CD4-positive, alpha-beta T cell treated with Interleukin-6 for 4 hours (primary cell): ENCODE measurements at places on chromosomes 1 and 21.
A peak's percentile ranks its signal among the peaks of the same experiment; 100 is the strongest.

DNA sequence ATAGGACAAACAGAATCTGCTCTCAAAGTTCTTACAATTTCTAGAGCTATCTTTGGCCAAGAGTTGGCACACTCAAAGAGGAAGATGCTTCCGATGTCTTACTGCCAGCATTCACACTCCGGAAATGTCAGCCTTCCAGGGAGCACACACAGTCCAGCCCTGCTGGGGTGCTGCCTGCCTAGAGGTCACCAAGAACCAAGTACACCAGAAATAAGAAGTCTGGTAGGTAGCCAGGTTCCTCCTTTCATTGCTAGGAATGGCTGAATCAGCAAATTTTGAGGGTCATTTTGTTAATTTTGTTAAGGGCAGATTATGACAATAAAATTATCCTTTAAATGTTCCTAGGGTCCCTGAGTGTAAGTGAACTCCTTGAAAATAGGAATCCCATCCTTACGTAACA is 77.5 kb downstream of the PLPP3 start:
- DNase-seq: no peak

DNA sequence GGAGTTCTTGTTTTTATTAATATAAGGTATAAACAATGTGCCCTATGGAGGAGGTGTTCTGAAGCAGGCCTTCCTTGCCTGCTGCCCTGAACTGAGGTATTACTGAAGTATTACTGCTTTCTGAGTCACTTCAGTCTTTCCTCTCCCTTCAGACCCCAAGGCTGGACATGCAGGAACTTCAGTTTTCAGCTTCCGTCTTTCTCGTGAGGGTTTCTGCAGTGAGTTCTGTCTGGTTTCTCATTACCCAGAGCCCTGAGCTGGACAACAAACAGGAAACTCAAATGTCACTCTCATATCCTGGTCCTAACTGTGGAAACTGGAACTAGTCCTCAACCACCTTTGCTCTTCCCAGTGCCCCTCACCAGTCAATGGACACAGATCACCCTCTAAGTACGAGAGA is 46.8 kb downstream of the ELAVL4 start:
- no peak for DNase-seq

DNA sequence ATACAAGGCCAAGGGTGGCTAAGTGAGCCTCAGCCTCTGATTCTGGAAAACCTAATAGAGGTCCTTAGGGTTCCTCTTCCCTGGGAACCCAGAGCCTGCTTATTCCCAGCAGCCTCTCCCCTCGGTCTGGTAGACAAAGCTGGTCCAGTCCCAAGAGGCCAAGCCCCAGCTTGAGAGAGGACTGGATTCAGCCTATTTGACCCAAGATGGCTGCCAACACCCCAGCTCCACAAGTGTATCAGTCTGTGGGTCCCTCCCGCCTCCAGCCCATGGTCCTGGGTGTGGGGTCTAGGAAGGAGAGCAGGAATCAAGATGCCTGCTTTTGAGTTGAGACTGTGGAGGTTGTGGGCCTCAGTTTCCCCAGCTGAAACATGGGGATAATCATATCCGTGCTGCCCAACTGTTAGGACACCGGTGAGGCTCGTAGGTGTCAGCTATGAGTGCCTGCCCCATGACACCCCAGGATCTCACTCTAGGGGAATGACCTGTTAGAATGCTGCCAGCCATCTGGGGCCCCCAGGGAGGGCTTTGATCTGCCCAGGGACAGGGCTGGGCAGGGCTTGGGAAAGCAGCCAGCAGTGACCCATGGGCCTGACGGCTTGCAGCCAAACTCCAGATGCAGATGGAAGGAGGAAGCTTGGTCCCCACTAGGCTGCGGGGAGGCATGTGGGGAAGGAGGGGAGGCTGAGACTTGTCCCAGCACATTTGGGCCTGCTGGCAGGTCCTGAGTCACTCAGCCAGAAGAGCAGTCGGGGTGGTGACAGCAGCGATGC is 45.4 kb downstream of the NUAK2 start:
- DNase-seq: no peak

DNA sequence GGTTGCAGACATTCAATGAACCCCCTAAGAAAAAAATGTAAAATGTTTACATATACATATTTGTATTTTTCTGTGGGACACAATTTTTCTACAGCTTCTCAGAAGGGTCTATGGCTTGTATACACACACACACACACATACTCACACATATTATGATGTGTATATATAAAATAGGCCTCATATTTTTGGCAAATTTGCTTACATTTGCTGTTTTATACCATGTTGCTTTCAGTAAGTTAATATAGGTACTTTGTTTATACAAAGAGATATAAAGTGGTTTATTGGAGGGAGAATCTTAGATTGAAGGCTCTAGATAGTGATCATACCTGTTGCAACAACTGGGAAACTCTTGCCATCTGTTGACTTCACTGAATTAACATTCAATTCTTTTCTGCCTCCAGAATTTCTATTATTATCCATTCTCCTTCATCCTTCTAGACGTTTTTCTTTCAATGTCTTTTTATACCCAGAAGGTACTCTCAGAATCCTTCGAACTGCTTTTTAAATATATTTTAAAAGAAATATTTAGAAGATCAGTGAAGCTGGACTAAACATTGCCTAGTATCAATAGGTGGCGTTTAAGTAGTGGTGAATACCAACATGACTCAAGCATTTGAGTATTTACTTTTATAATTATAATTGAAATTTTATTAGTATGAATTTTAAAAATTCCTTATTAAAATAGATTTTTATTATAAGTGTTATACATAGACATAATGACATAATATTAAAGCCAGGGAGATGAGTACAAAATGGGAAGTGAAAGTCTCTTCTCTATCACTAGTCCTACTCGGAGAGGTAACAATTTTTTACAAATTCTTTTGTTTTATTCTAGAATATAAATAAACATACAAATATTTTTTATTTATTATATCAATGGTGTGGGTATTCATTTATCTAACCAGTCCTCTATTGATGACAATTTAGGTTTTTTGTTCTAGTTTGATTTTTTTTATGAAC is 10.2 kb downstream of the CD55 start:
- DNase-seq: no peak

DNA sequence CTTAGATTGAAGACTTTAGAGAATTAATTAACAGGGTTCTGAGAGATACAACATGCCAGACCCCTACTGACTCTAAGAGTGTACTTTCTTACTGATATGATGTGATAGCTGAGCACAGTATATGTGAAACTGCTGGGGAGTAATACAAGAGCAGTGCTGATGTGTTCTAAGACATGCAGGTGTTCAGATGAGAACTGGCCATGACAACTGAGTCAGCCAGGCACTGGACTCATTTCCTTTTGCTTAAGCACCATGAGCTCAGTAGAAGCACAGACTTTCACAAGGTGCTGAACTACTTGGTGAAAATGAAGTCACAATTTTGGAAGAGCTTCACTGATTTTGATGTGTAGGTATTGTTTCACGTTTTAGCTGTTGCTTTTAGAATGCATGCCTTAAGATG is 15.9 kb upstream of the POGZ start:
- no peak for DNase-seq

DNA sequence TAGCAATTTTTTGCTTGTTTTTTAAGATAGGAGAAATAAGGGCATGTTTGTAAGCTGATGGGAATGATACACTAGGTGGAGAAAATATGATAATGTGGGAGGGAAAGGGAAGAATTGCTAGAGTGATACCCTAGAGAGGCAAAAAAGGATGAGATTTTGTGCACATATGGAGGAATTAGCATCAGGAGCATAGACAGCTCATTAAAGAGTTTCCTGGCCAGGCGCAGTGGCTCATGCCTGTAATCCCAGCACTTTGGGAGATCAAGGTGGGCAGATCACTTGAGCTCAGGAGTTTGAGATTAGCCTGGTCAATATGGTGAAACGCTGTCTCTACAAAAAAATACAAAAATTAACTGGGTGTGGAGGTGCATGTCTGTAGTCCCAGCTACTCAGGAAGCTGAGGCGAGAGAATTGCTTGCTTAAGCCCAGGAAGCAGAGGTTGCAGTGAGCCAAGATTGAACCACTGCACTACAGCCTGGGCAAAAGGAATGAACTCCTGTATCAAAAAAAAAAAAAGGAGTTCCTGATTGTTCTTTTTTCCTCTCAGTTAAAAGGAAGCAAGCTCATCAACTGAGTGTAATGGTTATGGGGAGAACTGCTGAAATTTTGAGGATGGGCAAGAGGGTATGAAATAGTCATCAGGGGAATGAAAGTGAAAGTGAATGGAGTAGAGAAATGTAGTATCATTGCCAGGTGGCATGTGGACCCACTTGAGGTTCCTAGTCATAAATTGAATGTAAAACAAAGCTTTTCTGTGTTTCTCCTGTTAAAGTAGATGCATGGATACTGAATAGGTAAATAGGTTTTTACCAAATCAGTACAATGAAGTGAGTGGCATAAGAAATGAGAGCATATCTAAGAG is 35.5 kb downstream of the SH3GLB1 start:
- peak; percentile 17 for DNase-seq

GRCh38 chr1:101437800-101438199 is 201.0 kb downstream of the S1PR1 start:
- DNase-seq: no peak

- no peak for DNase-seq
These were observed 31.8 kb downstream of the NTNG1 start for GRCh38 chr1:107172450-107173170.

GRCh38 chr1:174958396-174958795 is 41.4 kb upstream of the CACYBP start:
- no peak for DNase-seq

DNA sequence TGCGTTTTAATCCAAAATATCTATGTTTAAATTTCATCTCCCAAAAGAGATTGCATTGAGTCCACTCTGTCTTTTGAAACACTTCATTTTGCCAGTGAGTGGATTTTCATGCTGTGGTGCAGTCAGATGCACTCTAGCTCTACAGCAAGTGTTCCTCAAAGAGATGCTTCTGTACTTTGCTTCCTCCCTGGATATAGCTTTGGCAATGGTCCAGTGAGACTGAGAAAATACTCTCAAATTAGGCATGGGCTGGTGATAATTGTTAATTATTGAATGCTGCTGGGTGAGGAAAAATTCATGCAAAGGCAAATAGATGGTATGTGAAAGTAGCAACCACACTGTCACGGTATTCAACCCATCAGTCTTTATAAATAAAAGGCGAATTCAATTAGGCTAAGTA is 396.9 kb downstream of the ADGRL2 start:
- DNase-seq: no peak

GRCh38 chr1:221016751-221017150 is 137.5 kb downstream of the HLX start:
- no peak for DNase-seq

DNA sequence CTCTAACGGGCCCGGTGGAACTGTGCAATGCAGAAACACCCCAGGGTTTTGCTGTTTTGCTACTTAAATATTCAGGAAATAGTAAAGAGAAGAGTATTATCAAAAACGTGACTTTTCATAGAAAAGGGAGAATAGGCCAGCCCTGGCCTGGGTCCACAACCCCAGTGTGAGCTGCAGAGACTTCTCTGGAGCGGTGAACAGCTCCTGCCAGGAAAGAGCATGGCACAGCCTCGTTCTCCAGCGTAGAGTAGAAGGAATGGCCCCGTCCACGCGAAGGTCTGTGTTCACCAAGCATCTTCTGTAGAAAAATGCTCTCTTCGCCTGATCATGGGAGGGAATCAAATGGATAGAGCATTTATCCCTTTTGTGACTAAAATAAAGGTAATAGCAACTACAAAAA is 51.4 kb downstream of the PDE9A start:
- DNase-seq: no peak

DNA sequence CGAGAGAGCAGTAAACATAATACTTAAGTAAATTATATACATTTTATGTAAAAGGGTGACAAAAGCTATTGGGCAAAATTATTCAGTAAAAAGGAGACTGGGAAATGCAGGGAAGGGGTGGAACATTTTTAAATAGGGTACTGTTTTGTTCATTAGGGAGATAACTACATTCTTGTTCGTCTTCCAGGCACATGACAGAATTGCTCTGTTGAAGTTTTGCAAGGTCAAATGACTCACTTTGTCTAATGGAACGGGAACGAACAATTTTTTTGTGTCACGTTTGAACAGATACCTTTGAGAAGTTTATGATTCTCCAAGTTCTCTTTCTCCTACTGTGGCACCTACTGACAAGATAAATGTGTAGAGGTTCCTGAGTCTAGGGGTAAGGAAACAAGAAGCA is 382.3 kb upstream of the ZRANB2 start:
- no peak for DNase-seq

- DNase-seq: no peak
These were observed 25.6 kb upstream of the KCNE2 start for GRCh38 chr21:34338226-34338625.

GRCh38 chr1:2972879-2973575 is 48.2 kb upstream of the ACTRT2 start:
- no peak for DNase-seq

DNA sequence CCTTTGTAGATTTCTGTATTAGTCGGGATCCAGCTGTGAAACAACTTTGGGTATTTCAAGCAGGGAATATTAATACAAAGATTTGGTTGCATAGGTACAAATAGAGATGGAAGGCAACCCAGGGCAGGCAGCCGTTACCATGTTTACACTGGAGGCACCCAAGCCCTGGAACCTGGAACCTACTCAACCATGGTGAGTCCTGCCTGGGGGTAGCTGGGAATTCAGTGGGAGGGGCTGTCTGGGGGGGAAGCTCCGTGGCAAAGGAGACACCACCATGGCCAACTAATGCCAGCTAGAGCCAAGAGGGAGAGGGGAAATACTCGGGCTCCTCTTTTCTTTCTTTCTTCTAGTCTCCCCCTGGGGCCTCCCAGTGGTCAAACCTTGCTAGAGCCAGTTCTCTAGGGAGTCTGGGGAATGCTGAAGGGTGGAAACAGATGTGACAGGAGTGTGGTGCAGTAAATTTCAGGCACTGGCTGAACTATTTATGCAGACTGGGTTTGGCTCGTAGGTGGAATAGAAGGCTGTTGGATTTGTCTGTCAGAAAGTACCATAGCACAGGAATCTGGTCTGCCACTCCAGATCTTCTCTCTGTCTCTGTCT is 91.9 kb upstream of the CACNA1E start:
- DNase-seq: no peak

DNA sequence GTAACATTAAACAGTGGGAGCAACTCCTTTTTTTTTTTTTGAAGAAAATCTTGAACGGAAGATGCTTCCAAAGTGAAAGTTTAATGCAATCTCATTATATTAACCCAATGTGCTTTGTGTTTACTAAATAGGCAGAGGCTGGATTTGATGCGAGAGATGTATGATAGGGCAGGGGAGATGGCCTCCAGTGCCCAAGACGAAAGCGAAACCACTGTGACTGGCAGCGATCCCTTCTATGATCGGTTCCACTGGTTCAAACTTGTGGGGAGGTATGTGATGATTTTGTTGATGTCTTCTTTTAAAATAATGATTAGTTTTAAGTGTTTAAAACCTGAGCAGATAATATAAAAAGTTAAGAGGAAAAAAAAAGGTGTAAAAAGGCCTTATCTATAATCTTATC is 74.2 kb upstream of the PGD start:
- DNase-seq: peak; percentile 19
